ENCODE measurements at places on chromosomes 12 and 14. TPM values are rescaled to one million over a fixed set of nuclear protein-coding genes. Genes with fewer than 3 reads are reported as not detected.

The IFI27 gene
- 774 TPM for total RNA-seq

The HCAR1 gene
- not detected for total RNA-seq

The SLC39A2 gene
- not detected for total RNA-seq

The NCAPD2 gene
- total RNA-seq = 86.2 TPM

The SFSWAP gene
- total RNA-seq = 25.8 TPM

The HOXC13 gene
- total RNA-seq = 4.9 TPM

The KRT72 gene
- not detected for total RNA-seq

The CLEC4D gene
- not detected for total RNA-seq

The NOXRED1 gene
- 0.18 TPM for total RNA-seq

The CLEC2A gene
- not detected for total RNA-seq

The TAS2R46 gene
- 0.11 TPM for total RNA-seq

The RAPGEF3 gene
- 8.1 TPM for total RNA-seq

The SVOP gene
- total RNA-seq = not detected

The C12orf76 gene
- total RNA-seq = 4.0 TPM

The EPYC gene
- not detected for total RNA-seq

The PGF gene
- total RNA-seq = 28.8 TPM

The NTN4 gene
- 8.9 TPM for total RNA-seq

The ZC3H10 gene
- 2.9 TPM for total RNA-seq

The VCPKMT gene
- 6.7 TPM for total RNA-seq

The POTEG gene
- not detected for total RNA-seq

The PCNX1 gene
- total RNA-seq = 29.9 TPM

Measured in foreskin keratinocyte (primary cell).